ENCODE measurements at places on chromosomes 11 and 22.

- DNase-seq, result no peak
Measured at GRCh38 chr22:34502821-34503220, 563.1 kb upstream of the ISX start.

- peak; percentile 42 for DNase-seq
Measured at GRCh38 chr11:62842171-62842741, 2.9 kb upstream of the WDR74 start.

- DNase-seq, result no peak
Measured at GRCh38 chr11:23124996-23125395, 264.7 kb upstream of the CCDC179 start.

DNA sequence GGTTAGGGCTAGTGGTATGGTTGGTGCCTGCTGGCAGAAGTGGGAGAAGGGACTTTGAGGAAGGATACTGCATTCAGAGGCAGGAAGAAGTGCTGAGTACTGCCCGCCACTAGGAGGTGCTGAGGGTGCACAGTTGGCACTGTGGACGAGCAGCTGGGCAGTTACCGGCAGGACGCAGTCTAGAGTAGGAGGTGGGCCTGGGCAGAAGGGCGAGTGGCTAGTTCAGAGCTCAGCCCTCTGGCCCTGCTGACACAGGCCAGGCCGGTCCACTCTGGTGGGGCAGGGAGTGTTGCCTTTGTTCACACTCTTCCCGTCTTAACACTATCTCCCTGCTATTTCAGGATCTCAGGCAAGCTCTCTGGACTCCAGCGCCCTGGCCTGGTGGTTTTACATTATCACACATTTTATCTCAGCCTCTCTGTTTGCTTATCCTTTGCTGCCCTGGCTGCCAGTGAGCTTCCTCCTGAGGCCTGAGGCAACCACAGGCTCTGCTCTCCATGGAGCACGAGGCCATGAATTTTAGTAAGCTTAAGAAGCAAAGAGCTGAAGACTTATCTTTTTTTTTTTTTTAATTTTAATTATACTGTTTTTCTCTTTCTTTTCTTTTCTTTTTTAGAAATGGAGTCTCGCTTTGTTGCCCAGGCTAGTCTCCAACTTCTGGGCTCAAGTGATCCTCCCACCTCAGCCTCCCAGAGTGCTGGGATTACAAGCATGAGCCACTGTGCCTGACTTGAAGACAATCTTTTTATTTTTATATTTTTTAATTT is 26.9 kb downstream of the SNAP29 start:
- peak; percentile 90 for DNase-seq

DNA sequence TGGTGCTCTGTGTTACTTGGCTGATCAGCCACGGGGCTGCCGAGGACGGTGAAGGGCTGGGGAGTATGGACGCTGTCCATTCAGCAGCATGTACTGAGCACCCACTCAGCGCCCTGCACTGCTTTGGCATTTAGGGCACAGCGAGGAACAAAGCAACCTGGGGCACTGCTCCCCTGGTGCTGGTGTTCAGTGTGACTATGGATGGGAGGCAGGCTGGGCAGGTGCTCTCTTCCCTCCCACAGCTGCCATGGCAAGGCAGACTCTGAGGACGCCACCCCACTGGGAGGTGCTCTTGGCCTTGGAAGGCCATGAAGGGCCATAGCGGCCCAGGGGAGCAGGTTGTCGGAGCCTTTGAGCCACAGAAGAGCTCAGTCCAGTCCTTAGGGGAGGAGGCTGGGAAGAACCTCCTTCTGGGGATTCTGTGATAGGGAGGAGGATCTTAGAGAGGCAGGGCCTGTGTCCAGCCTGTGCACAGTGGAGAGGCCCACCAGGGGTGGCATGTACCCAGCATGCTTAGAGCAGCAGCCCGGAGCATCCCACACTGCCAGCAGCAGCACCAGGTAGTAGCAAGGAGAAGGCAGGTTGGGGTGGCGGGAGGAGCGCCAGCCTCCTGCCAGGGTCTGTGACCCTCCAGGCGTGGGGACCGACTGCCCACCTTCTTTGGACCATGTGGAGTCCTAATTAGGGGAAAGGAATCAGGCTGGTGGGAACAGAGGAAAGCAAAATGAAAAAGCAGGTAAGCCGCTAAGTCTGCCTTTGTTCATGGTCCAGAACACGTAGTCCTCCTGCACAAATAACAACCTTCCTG is 141.8 kb downstream of the MPPED1 start:
- DNase-seq, result no peak

GRCh38 chr22:32957200-32957803 is 100.9 kb downstream of the SYN3 start:
- DNase-seq, result no peak

GRCh38 chr11:96990914-96991313 is 601.1 kb downstream of the JRKL start:
- no peak for DNase-seq

DNA sequence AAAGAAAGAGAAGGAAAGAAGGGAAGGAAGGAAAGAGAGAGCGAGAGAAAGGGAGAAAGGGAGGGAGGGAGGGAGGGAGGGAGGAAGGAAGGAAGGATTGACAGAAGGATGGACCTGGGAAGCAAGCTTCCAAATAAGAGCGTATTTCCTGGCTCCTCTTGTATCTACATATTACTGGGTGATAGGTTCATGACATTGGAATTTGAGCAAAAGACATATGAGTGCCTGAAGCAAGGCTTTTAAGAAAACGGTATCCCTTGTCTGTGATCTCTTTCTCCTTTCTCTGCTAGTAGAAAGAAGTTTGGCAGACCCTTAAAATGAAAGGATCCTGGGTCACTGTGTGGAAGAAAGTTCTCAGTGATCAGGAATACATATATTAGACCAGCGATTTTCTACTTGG is 932.2 kb upstream of the CCDC90B start:
- no peak for DNase-seq

DNA sequence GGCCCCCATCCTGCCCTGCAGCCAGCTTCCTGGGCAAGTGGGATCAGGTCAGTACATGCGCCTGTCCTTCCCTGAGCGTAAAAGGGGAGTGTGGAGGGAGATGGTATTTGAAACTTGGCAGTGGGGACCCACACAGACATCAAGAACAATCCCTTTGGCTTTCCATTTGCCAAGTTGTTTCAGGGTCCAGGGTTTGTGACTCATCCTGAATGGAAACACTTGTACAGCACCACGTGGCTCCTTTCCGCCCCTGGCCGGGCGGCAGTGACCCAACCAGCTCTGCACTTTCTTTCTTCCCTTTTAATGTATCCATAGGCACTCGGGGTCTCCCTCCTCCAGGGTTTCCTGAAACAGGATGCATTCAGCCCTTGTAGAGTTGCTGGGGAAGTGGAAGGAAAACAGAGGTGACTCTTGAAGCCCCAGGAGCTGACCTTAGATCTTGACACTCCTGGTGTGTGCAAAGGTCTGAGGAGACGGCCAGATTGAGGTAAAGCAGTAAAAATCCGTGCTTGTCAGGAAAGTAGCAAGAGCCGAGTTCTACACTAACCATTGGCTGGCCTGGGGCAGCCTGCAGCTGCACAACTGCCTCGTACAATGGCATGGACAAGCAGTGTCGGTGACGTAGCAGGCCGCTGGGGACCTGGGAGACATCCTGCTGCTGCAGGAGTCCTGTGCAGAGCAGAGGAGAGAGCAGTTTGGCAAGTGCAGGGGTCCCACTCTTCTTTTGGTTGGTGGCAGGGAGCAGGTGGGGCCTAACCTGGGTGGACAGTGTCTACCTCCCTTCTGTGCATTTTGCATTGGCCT is 189.8 kb downstream of the SNX19 start:
- no peak for DNase-seq

DNA sequence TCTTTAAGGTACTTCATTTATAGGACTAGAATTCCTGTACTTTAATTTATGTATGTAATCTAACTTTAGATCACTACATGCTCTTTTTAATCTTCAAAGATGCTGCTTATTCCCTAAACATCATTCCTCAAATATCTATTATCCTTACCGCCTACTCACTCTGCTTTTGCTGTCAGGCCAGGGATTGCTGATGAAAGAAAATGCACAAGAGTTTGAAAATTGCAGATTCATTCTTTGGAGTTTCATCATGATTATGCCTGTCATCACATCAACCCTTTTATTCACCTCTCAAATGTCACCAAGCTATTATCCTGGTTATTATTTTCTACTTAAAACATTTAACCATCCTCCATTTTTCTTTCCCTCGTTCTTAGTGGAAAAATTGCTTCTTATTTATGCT is 802.7 kb downstream of the METTL15 start:
- DNase-seq, result no peak
